ENCODE measurements at places on chromosomes 5 and 9.

GRCh38 chr5:94017579-94017978, 276.2 kb upstream of the POU5F2 start:
- DNase-seq: no peak

GRCh38 chr5:32232441-32233219, 58.5 kb upstream of the GOLPH3 start:
- peak; percentile 80 for DNase-seq

DNA sequence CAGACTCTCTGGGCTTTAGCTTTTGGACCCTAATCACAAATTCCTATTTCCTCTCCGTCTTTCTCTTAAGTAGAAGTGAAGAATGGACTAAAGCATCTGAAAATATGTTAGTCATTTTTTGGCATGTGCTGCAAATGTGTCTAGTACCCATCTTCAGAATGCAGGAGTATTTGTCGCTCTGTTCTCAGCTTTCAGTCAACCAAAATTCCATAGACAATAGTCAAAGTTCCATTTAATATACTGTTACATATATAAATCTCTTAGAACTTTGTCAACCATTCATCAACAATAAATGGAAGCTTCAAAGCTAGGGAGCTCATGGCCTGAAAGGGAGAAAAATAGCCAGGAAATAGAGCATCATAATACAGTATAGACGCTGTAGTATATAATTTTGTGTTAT, 509.4 kb downstream of the BNC2 start:
- no peak for DNase-seq

DNA sequence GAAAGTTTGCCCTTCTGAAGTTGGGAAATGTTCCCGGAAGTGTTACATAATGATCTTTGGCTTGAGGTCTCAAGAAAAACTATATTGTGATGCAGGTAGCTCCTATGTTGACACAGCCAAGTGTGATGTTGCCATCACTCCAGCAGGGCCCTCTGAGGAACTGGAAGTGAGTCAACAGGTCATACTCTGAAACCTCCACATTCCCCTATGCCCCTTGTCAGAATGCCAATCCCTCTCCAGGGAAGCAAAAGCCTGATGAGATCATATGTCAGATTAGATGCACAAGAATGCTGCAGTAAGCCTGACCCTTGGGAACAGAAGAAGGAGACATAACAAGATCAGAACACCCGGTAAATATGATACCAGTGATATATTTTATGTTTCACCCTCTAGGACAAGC, 66.8 kb upstream of the ITGA2 start:
- no peak for DNase-seq

- DNase-seq: no peak
Measured at GRCh38 chr9:128899566-128900322, 17.8 kb downstream of the LRRC8A start.

GRCh38 chr5:131524431-131524830, 110.6 kb downstream of the RAPGEF6 start:
- no peak for DNase-seq

- DNase-seq: no peak
Measured at GRCh38 chr5:8641786-8642505, 773.0 kb downstream of the MTRR start.

Data from hematopoietic multipotent progenitor cell treated with erythropoietin and hydrocortisone succinate and interleukin-3 and kit ligand, for 15 days (in vitro differentiated cells).